ENCODE measurements at places on chromosomes 2 and 18.

DNA sequence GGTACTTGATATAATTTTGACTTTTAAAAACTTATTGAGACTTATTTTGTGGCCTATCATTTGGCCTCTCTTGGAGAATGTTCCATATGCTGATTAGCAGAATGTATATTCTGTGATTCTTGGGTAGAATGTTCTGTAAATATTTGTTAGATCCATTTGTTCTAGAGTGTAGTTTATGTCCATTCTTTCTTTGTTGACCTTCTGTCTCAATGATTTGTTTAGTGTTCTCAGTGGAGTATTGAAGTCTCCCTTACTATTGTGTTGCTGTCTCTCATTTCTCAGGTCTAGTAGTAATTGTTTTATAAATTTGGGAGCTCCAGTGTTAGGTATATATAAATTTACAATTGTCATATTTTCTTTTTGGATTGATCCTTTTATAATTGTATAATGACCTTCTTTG lies 349.6 kb upstream of the CWC22 start:
- DNase-seq: no peak

- no peak for DNase-seq
Observed at GRCh38 chr2:71348302-71348701, 16.7 kb downstream of the ZNF638 start.

GRCh38 chr2:67726416-67726815 lies 329.3 kb downstream of the ETAA1 start:
- no peak for DNase-seq

GRCh38 chr2:210954386-210954907 lies 398.0 kb downstream of the CPS1 start:
- no peak for DNase-seq

DNA sequence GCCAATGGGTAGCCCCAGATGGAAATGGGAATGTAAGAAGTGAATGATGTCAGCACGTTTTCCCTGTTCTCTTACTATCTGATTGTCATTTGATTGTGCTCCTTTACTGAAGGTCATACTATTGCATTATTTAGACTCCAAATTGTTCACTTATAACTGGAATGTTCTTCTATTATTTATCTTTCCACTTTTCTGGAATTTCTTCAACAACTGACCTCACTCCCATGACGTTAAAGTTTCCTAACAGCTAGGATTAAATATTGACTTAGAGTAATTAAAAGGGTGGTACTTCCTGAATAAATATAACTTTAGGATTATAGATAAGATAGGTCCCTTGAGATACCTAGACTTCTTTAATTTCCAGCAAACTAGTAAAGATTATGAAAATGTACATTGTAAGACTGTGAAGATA lies 10.9 kb upstream of the GULP1 start:
- DNase-seq: no peak

Data from immature natural killer cell (primary cell).